ENCODE measurements at places on chromosomes 2 and 18.

DNA sequence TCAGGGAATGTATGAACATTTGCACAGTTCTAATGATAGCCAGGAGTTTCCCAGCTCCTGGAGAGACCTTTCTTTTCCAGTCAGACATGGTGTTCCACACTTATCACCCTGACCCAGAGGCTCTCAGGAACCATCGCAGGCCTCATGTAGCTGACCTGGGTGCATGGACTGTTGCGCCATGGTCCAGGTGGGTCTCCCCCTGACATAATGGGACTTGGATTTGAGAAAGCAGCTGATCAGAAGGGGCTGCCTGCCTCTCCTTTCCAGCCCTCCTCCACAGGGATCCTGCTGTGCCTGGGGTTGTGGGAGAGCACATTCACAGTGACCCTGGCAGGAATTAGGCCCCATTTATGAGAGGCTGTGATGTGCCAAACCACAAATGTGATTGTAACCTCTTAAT lies 133.4 kb upstream of the ALPP start:
- DNase-seq: no peak

DNA sequence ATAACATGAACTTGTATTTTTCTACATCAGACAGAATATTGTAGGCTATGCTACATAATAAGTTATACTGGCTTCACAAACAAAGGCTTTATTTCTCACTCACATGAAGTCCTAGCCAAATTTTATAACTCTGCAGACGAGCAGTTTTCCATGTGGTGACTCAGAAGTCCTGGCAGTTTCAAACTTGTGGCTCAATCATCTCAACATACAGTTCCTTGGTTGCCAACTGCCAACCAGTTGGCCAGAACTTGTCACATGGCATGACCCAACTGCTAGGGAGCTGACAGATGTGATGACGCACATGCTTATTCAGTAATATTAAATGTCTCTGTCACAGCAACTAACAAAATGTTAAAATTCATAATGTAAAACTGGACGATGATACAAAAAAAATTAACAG lies 63.8 kb upstream of the ZC3H15 start:
- DNase-seq: no peak

- no peak for DNase-seq
Observed at GRCh38 chr2:25833566-25833965, 44.7 kb downstream of the ASXL2 start.

- no peak for DNase-seq
Observed at GRCh38 chr2:6957031-6957714, 40.0 kb downstream of the RNF144A start.

DNA sequence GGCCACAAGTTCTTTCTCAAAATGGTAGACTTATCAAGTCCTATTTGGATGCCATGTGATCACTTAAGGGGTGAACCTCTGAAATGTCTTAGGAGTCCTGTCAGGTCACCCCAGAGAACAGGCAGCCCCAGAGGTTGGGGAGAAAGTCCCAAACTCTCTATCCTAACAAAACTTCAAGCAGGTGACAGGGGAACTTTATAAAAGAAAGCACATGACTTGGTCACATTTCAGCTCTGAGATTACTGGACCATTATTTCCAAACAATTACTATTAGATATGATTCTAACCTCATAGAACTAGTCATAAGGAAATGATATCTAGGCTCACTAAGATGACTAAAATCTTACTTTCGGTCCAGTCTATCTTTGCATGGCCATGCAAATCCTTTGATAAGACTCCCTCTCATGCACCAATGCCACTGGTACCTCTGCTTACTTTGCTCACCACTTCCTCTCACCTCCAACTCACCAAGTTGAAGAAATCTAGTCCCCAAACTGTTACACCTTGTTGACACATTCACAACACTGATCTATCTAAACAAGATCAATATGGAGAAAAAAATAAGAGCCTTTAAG lies 107.0 kb downstream of the GALNT14 start:
- DNase-seq: no peak

GRCh38 chr2:59594671-59595222 lies 958.7 kb downstream of the BCL11A start:
- DNase-seq: peak; percentile 19

DNA sequence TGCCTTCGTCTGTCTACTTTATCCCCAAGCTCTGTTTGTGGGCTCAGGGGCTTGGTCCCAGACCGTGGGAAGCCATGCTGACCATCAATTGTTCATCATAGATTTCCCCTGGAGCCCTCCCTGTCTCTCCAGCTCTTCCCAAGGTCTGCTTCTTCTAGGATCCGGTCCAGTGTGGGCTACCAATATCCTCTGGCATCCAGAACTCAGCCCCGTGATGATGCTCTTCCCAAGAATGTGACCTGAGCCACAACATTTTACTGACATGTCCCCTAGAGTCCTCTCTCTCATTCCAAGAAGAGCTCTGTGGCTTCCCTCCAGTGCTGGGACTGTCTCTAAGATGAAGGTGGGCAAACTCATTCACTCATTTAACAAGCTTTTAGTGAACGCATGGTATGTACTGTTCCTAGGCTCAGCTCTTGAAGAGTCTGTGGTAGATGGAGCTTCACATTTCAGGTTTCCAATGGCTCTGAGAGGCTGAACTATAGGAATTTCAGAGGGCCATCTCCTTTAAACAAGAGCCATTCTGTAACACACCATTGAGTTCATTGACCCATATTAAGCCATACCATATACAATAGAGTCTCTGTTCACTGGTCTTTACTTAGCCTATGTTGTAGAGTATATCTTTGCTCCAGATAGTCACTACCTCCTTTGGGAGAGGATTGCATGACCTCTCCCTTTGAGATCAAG lies 142.0 kb upstream of the APCDD1 start:
- DNase-seq: no peak

- DNase-seq: no peak
Observed at GRCh38 chr18:37176621-37176934, 347.7 kb downstream of the KIAA1328 start.

Measured in hematopoietic multipotent progenitor cell (in vitro differentiated cells).